Stimulated activated CD4-positive, alpha-beta T cell treated with anti-CD3 and anti-CD28 coated beads, Interleukin-4, amount 100 ng/mL, for 48 hours (primary cell): ENCODE measurements at places on chromosomes 11 and 22.
A peak's percentile ranks its signal among the peaks of the same experiment; 100 is the strongest.

DNA sequence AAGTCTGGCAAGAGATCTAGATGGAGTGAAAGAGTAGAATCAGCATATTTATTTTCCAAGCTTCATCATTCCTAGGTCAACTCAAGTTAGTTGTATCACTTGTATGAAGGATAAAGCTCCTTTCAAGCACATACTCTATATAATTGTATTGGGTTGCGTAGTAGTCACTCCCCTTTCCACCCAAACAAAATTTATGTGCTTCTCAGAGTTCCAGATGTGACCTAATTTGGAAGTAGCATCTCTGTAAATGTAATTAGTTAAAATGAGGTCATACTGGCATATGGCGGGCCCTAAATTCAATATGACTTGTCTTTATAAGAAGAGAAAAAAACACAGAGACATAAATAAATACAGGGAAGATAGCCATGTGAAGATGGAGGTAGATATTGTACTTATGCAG is 226.8 kb upstream of the CHORDC1 start:
- no peak for DNase-seq

- DNase-seq = no peak
Observed at GRCh38 chr11:41895081-41895480, 435.6 kb upstream of the LRRC4C start.

GRCh38 chr22:16955081-16955480 is 52.9 kb downstream of the GAB4 start:
- no peak for DNase-seq

DNA sequence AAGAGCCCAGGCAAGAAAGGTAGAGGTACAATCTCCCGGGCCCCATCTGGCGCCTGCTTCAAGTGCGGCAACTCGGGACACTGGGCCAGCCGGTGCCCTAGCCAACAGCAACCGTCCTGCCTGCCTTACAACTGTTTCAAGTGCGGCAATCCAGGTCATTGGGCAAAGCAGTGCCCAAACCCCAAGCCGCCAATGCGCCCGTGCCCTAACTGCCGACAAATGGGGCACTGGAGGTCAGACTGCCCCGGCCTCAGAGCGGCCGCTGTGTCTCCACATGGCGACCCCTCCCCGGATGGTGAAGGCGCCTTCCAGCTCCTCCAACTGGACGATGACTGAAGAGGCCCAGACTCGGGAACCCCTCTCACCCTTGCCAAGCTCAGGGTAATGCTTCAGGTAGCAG is 11.4 kb upstream of the OR56A3 start:
- DNase-seq = no peak

DNA sequence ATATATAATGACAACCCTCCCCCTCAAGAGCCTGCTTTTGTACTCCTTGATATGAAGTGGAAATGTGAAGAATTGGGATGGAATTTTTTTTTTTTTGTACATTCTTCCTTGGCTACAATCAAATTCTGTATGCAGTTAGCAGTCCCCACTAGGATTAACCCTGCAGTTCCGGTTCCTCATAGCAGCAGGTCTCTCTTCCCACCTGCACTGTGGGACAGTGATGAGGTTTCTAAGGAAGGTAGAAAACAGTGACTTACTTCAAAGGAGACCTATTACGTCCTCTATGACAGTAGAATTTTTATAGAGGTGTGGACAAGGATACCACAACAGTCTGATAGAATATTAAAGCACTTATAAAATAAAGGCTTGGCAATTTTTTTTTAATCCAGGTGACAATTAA is 46.3 kb upstream of the ALKBH3 start:
- DNase-seq = no peak

GRCh38 chr22:23763579-23763945 is 772 bp downstream of the C22orf15 start:
- DNase-seq = peak; percentile 44

GRCh38 chr22:49100316-49100715 is 727.4 kb downstream of the BRD1 start:
- DNase-seq = no peak

GRCh38 chr11:31450841-31451240 is 58.6 kb downstream of the IMMP1L start:
- no peak for DNase-seq

GRCh38 chr11:66976028-66976467 is 944 bp downstream of the C11orf86 start:
- no peak for DNase-seq

- no peak for DNase-seq
Observed at GRCh38 chr11:81135570-81135969, 1598.1 kb downstream of the FAM181B start.

GRCh38 chr11:69926376-69927050 is 107.3 kb upstream of the FGF3 start:
- DNase-seq = no peak

- DNase-seq = no peak
Observed at GRCh38 chr11:30433831-30434230, 110.9 kb downstream of the ARL14EP start.

DNA sequence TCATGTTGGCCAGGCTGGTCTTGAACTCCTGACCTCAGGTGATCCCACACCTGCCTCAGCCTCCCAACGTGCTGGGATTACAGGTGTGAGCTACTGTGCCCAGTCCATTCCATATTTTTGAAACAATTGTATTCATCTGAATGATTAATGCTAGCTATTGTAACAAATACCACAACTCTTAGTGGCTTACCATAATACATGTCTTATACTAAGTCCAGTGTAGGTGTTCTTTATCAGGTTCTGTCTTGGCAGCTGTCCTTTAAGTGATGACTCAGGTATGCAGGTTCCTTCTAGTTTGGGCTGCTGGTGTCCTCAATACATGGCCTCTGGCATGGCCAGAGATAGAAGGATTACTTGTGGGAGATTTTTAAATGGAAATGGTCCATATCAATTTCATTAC is 39.0 kb downstream of the UVRAG start:
- DNase-seq = no peak

- no peak for DNase-seq
Observed at GRCh38 chr11:76705826-76706225, 35.3 kb upstream of the LRRC32 start.

GRCh38 chr11:60252213-60253108 is 9.5 kb upstream of the MS4A4E start:
- DNase-seq = no peak

- no peak for DNase-seq
Observed at GRCh38 chr11:20844216-20844615, 174.8 kb downstream of the NELL1 start.

DNA sequence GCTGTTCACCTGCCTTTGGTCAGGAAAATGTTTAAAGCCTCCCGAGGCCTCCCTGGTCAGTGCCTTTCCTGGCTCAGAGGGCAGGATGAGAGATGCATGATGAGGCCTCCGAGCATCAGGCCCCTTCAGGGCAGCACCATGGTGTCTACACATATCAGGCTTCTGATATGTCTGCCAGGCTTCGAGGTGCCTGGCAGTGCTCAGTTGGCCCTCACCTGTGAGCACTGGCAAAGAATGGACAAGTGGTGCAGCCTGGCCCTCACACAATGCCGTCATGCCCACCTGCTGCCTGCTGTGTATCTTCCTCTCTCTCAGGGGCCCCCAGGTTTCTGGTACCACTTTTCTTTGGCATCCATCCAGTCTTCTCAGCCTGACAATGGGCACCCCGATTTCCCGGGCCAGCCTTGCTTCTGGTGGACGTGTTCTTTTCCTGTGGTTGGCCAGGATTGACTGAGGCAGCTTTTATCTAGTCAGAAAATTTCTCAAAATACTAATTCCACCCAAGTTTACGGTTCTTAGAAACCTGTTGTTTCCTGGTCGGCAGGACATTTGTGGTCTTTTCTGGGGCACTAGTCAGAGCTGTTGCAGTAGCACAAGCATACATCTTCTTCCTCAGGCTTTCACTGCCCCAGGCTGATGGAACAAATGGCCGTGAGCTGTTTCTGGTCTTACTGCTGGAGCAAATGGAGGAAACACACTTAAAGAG is 76.8 kb upstream of the SUSD2 start:
- DNase-seq = no peak

GRCh38 chr11:47288066-47288465 is 18.1 kb downstream of the MADD start:
- no peak for DNase-seq

DNA sequence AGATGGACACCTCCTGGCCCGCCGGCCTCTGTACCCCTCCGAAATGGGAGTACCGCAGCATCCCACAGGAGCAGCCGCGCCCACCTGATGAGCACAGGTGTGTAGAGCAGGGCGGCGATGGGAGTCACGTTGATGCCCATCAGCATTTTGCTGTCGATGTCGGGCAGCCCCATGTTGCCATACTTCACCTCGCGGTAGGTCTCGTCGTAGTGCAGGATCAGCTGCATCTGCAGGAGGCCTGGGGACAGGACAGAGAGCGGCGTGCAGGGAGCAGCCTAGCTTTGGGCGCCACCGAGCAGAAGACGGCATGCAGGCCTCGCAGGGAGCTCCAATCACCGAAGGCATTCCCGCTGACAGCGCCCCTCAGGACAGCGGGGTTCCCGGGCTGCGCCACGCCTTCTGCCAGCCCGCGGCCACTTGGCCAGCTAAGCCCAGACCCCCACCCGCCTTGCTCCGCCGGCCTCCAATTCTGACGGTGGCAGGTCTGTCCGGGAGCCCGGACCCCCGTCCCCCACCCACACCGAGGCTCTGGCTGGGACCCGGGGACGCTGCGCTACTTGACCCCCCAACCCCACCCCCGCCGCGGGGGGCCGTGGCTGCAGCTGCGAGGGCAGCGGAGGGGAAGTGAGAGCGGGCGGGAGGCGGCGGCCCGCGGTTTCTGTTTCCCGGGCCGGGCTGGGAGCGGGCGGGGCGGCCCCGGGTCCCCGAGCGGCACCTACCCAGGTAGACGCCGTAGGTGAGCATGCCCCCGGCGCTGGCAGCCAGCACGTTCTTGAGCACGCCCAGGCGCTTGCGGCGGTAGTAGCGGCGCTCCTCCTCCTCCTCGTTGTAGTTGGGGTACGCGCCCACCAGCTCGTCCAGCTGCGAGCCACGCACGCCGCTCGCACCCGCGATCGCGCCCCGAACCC is 705 bp downstream of the UNC93B1 start:
- peak; percentile 29 for DNase-seq
